CD4-positive, alpha-beta T cell treated with Interleukin-4 for 4 hours (primary cell): ENCODE measurements at places on chromosomes 4 and X.

- DNase-seq, result no peak
Measured at GRCh38 chrX:22800360-22800759, 199.4 kb upstream of the DDX53 start.

GRCh38 chr4:123017636-123018395 is 95.4 kb upstream of the NUDT6 start:
- DNase-seq, result no peak

GRCh38 chrX:104281564-104281963 is 26.8 kb upstream of the ESX1 start:
- DNase-seq, result no peak

DNA sequence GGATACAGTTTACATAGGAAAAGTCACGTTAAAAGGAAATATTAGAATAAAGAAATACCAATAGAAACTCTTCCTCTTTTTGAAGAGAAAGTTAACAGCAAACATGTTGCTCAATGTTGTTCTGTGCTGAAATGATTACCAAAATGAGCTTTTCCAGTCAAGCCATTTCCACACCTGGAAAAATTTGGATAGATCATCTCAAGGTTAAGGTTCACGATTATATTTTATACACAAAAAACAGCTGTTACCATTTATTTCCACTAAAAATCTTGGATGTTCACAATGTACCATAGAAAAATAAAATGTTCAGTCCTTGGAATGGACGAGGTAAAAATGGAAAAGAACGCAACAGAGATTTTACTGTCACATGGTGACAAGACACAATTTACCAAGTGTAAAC is 218.7 kb downstream of the SCFD2 start:
- no peak for DNase-seq

DNA sequence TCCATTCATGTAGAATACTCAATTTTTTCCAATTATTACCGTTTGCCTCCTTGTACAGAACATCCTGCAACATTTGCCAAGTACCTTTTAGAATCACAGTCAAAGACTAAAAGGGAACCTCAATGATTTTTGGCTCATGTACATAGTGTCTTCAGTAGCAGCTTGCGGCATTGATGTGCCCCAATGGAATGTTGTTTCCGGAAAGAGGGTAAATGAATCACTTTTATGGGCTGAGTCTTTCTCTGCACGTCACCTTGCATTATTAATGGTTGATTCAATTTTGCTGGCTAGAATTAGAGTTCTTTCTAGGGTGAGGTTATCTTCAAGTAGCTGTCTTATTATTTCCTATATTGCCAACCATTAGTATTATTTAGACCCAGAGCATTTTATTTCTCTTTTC is 116.9 kb upstream of the GABRA2 start:
- no peak for DNase-seq

GRCh38 chr4:27916452-27917184 is 1056.0 kb downstream of the STIM2 start:
- no peak for DNase-seq

GRCh38 chrX:40177942-40178715 is 80.4 kb upstream of the BCOR start:
- no peak for DNase-seq

GRCh38 chr4:176641237-176641636 is 151.5 kb downstream of the VEGFC start:
- DNase-seq, result no peak

- no peak for DNase-seq
Measured at GRCh38 chrX:1108501-1109445, 103.7 kb downstream of the CRLF2 start.

DNA sequence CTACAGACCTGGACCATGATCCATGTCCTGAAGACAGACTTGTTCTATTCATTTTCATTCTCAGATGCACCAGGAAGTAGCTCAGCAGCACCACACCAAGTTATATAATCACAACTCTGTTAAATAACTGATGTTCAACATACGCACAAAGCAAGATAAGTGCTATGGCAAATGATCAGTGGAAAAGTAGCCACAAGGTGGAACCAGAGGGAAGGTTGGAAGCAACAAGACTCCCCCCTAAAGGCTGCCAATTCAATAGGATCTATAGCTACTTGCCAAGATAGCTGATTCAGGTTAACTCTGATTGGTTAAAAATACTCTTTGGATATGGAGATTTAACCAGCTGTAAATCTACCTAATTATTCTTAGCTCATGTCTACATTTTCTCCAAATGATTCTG is 23.7 kb upstream of the FAM47B start:
- DNase-seq, result no peak

DNA sequence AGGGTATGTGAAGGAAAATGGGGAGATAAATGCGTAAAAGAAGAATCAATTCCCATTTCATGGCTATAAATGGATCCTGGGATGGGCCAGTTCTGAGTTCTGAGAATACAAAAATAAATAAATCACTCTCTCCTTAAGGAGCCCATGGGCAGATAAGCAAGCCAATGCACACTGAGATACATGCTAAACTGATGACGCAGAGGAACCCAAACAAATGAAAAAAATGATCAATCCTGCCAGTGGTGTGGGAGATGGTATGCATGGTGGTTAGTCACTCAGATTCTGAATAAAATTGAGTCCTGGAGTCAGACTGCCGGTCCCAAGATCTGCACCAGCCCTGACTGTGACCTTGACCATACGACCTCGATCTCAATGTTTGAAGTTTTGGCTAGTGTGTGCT is 59.7 kb downstream of the NEIL3 start:
- no peak for DNase-seq

DNA sequence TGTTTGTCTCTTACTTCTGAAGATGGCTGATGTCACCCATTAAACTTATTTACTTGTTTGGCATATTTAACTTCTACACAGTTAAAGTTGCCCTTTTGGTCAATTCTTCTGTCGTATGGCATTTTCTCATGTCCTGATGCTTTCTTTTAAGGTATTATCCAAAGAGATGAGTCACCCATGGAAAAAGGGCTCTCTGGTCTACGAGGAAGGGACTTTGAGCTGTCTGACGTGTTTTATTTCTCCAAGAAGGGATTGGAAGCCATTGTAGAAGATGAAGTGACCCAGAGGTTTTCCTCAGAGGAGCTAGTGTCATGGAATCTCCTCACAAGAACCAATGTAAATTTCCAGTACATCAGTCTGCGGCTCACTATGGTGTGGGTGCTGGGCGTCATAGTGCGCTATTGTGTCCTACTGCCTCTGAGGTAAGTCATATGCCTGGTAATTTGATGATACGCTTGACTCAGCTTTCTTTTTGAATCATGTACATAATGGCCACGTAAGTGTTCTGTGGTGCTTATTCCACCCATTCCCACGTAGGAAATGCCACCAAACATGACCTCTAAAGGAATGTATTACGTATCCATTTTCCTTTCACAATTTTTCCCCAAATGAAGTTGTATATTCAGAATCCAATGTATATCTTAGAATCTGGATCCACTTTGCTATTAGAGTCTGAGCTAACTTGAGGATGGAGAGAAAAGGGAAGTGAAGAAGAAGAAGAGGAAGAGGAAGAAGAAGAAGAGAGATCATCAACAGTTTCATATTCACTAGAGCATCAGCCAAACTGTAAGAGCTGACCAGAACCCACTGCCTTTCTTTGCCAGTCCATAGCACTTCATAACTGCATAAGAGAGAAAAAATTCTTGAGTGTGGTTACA is 45.7 kb downstream of the GPAT3 start:
- DNase-seq, result no peak

GRCh38 chrX:6004529-6004928 is 224.1 kb downstream of the NLGN4X start:
- no peak for DNase-seq

- DNase-seq, result no peak
Measured at GRCh38 chr4:82090717-82091116, 283.1 kb downstream of the HNRNPD start.

GRCh38 chrX:112803060-112803459 is 37.6 kb downstream of the AMOT start:
- DNase-seq, result no peak
